ENCODE measurements at places on chromosomes 5 and 9. TPM values are rescaled to one million over a fixed set of nuclear protein-coding genes. Genes with fewer than 3 reads are reported as not detected.

The SAPCD2 gene
- total RNA-seq = 0.75 TPM

The UNC5A gene
- total RNA-seq = 0.44 TPM

The FAM81B gene
- not detected for total RNA-seq

The LHX3 gene
- not detected for total RNA-seq

The BAAT gene
- total RNA-seq = 0.06 TPM

The PCDHGA11 gene
- 18.8 TPM for total RNA-seq

The MORN5 gene
- total RNA-seq = not detected

The ENHO gene
- total RNA-seq = not detected

The IL3 gene
- not detected for total RNA-seq

The LPAR1 gene
- 39.0 TPM for total RNA-seq

The INSL6 gene
- total RNA-seq = not detected

The NKD2 gene
- 13.9 TPM for total RNA-seq

The RUFY1 gene
- total RNA-seq = 35.3 TPM

The FBP2 gene
- total RNA-seq = not detected

The CKMT2 gene
- total RNA-seq = not detected

The S1PR3 gene
- 104 TPM for total RNA-seq

The LEAP2 gene
- 0.37 TPM for total RNA-seq

The CD72 gene
- total RNA-seq = 3.3 TPM

The BAG1 gene
- total RNA-seq = 46.1 TPM

The PPP3R2 gene
- total RNA-seq = not detected

The UGT3A1 gene
- not detected for total RNA-seq

The PIGO gene
- 10.8 TPM for total RNA-seq

The SPARC gene
- 1,783 TPM for total RNA-seq

The NDFIP1 gene
- 66.9 TPM for total RNA-seq
